ENCODE measurements at places on chromosomes 12 and 14.

DNA sequence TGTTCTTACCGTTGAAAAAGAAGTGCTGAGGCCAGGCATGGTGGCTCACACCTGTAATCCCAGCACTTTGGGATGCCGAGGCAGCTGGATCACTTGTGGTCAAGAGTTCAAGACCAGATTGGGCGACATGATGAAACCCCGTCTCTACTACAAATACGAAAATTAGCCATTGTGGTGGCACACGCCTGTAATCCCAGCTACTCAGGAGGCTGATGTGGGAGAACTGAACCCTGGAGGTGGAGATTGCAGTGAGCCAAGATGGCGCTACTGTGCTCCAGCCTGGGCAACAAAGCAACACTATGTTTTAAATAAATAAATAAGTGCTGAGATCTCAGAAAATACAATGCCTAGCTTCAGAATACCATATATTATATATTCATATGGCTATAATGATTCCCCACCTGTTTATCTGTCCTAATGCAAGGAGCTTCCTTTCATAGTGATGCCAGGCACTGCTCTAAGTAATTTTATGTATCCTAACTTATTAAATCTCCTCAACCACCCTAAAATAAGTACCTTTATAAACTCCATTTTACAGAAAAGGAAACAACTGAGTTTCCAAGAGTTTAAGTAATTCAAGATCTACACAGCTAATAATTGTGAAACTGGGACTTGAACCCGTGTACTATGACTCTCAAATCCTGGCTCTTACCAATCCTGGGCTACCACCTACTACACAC is 7.3 kb downstream of the PHLDA1 start:
- DNase-seq = peak; percentile 32

- DNase-seq = no peak
Measured at GRCh38 chr12:22414742-22415141, 80.2 kb upstream of the ST8SIA1 start.

DNA sequence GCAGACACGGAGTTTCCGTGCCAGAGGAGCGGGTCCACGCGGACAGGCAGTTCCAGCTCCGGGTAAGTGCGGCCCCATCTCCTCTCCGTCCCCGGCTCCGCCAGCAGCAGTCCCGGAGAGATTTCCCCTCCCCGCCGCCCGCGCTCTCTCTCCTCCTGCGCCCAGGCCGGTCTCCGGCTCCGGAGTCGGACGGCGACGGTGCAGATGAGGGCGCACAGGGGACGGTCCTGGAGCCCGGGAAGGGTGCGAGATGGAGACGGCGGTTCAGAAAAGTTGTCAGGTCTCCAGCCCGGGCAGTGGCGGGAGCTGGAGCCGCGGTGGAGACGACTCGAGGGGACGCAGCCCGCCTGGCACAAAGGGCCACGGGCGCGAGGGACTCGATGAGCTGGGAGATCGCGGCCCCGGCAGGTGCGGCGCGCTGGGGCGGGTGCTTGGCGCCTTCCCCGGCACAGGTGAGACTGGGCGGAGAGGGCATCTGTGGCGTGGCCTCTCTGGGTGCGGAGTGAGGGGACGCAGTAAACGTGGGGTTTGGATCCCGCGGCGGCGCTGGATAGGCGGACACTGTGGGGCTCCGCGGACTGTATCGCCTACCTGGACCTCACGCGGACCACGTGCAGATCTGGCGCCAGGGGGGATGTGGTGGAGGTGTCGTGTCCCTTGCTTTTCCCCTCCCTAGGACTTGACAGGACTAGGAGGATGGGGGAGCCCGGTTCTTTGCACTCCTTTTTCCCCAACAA is 1540.3 kb upstream of the TMEM132C start:
- no peak for DNase-seq

DNA sequence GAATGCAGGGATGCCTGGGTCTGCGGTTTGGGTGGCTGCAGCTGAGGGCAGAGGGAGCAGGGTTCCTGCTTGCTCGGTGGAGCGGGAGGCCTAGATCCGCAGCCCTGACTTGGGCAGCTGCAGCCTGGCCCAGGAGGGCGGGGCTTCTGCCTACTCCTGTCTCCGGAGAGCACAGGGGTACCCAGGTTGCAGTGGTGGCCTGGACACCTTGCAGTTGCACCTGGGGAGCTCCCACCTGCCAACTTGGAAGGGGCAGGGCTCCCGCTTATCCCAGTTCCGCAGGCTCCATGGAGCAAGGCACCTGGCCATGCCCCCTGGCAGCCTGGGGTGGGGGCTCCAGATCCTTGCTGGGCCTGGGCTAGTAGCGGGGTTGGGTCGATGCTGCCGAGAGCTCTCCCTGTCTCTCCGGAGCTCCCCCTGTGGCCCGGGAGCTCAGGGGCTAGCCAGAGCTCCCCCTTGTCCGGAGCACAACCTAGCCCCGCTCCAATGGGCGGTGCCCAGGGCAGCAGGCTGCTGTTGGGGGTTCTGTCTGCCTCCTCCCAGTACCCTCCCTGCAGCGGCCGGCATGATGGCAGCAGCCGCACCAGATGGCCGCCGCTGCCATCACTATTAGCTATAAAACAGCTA is 136.4 kb downstream of the PTPRR start:
- no peak for DNase-seq

All from choroid plexus epithelial cell (primary cell).